ENCODE measurements at places on chromosomes 3 and 15.

- no peak for DNase-seq
Observed at GRCh38 chr15:74449643-74450205, 11.2 kb downstream of the UBL7 start.

DNA sequence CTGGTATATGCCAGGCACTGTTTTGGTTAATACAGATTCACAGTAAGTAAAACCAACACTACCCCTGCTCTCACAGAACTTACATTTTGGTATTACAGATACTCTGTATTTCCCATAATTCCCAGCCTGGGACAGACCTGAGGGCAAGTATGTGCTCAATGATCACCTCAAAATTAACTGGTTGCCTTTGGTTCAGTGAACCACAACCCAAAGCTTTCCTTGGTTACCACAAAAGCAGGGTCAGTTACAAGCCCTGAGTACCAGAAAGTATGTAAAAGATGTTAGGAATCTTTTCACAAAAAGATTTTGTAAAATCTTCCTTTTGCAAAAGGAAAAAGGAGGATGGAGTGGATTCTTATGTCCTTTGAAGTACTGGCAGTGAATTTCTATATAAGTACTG is 72.2 kb upstream of the GUCA1C start:
- DNase-seq = no peak

DNA sequence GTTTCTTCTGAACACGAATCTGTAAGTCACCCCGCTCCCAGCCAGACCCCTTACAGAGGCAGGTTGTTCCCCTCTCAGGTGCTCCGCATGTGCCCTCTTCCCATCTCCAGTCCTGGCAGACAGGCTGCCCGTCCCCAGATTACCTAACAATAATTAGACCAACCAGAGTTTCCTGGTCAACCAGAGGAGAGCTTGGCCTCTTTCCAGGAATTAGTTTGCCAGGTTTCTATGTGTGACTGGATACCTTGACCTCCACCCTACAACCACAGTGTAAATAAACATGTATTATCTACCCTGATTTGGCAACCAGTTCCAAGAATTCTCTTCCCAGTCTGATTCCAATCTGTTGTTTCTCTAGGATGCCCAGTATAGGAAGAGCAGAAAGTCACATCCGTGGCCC is 178.0 kb upstream of the UMPS start:
- no peak for DNase-seq

- no peak for DNase-seq
Observed at GRCh38 chr3:149388531-149389417, 11.3 kb upstream of the TM4SF1 start.

DNA sequence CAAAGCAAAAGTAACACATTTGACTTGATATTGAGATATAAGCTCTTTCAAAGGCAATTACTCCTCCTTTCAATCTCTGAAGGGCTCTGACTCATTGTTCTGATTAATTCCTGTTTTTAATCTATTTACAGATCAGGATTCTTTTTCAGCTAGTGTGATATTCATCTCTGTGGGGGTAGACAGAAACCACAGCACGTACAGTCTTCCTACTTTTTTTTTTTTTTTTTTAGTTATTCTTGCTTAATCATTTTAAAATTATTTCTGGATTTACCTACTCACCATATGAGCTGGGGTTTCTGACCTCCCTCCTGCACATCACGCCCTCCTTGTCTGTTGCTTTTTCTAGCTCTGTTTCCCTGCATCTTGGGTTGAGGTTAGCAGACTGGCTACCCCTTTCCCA is 1.4 kb downstream of the CNTN3 start:
- DNase-seq = no peak

DNA sequence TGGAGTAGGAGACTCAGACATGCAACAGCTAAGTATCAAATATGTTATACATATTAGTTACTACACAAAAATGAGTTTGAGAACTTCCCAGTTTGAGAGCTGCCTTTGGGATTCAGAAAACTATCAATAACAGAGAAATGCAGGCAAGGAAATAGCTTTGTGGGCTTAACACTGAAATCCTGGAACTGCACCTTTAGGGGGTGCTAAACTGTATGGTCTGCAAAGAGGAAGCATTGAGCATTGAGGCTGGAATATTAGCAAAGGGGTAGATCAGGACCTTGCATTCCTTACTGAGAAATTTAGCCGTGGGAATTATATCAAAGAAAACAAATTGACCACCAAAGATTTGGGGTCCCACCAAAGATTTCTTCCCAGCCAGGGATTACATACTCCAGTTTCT is 580.0 kb downstream of the ZNF385D start:
- no peak for DNase-seq

- DNase-seq = no peak
Observed at GRCh38 chr3:167538081-167538480, 64.2 kb upstream of the SERPINI2 start.

DNA sequence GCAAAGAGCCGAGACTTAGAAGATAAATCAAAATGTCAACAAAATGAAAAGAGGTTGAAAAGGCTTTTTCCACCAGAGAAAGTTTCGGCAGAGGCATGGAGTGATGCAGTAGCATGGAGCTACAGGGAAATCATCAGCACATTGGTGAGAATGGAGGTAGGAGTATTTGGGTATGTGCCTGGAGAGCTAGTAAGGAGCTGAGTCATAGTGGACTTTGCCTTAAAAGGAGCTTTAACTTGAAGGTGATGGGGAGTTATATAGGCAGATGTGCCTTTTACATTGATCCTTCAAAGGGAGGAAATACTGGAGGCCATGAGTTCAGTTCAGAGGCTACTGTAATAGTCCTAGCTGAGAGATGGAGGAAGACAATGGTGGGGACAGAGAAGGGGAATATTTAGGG is 44.3 kb downstream of the IL5RA start:
- no peak for DNase-seq

- no peak for DNase-seq
Observed at GRCh38 chr3:128207951-128208350, 54.7 kb downstream of the EEFSEC start.

DNA sequence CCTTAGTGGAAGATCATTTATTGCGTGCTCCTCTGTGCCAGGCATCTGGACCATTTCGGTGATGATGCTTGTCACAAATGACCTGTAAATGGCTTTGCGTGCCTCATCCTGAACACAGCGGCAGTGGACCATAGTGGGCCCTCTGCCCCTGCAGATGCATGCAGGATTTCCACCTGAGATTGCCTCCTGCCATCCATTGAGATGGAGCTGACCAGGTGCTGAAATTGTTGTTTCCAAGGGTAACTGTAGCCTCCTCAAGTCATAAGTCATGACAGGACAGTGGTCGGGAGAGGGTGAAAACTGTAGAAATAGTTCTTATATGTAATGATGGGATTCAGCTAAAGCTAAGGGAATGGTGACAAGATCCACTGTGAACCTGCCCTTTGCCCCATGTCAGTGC is 35.5 kb downstream of the CLSTN2 start:
- no peak for DNase-seq

DNA sequence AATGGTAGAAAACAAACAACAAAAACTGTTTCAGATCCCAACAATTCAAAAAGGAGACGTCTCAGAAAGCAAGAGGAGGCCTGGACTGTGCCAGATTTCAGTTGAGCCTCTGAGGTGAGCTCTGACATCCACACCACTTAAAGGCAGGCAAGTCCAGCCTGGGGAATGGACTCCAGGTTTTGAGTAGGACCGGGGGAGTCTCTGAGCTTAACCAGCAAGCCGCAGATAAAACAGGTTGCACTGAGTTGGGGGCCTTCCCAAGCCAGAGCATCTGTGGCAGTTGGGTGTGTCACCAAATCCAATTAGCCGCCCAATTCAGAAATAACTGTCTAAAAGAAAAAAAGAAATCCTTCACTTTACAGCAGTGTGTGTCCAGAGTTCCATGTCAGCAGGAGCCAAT is 54.7 kb downstream of the OXNAD1 start:
- DNase-seq = no peak

GRCh38 chr3:53595660-53596059 is 101.2 kb downstream of the CACNA1D start:
- no peak for DNase-seq

DNA sequence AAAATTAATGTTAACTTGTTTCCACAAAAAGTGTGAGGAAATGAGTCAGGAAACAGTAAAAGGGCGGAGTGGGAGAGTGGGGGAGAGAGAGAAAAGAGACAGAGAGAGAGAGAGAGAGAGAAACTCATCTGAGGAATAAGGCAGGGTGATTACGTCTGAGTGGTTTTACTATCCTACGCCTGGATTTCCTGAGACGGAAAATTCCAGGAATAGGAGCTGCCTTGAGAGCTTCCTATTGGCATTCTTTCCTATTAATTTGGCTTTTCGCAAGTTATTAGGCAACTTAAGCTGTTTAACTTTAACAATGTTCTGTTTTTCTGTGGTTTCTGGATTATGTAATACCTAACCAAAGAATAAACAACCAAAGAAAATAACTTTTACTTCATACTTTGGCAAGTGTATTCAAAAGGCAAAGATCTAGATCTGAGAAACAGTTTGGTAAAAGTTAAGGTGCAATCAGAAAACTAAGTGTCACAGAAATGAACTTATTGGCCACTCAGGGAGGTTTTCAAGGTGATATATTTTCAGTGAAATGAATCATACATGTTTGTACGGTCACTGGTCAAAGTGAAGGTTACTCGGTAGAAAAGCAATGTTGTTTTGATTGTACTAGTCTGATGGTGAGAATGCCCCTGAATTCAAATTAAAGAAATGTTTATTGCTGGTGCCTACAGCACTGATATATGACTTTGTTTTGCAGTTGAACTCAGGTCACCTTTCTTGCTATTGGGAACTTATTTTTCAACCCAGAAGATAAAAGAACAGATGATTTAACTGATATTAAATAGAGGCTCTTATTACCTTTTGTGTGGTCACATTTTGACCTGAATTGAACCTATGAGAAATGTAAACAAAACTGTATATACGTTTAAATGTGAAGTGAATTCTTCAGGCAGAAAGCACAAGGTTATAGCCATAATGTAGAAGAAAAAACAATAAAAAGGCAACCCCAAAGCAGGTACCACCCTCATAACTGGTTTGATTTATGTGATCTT is 39.9 kb upstream of the TNFSF10 start:
- DNase-seq = no peak

DNA sequence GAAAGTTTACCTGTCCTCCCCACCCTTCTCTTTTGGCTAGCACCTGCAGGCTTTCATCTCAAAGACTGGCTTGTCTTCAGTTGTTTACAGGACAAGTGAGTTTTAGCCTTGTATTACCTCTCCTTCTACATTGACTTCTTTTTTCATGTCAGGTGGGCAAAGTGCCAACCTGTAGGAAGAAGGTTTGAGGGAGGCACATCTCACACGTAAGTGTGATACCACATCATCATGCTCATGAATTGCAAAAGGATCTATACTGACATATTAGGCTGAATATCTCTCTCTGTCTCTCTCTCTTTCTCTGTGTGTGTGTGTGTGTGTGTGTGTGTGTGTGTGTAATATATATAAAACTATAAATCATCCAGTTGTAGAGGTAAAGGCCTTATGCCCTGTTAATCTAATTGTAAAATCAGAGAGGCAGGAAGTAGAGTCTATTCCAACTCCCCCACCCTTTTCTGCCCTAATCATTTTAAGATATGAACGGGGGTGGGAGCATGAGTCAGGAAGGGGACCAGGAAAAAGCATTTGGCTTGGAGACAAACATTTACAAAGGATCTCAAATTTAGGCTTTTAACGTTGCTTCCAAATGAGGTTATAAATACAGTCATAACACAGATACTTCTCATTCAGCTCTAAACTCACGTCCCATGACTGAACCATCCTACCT is 107.0 kb upstream of the PFN2 start:
- DNase-seq = no peak

DNA sequence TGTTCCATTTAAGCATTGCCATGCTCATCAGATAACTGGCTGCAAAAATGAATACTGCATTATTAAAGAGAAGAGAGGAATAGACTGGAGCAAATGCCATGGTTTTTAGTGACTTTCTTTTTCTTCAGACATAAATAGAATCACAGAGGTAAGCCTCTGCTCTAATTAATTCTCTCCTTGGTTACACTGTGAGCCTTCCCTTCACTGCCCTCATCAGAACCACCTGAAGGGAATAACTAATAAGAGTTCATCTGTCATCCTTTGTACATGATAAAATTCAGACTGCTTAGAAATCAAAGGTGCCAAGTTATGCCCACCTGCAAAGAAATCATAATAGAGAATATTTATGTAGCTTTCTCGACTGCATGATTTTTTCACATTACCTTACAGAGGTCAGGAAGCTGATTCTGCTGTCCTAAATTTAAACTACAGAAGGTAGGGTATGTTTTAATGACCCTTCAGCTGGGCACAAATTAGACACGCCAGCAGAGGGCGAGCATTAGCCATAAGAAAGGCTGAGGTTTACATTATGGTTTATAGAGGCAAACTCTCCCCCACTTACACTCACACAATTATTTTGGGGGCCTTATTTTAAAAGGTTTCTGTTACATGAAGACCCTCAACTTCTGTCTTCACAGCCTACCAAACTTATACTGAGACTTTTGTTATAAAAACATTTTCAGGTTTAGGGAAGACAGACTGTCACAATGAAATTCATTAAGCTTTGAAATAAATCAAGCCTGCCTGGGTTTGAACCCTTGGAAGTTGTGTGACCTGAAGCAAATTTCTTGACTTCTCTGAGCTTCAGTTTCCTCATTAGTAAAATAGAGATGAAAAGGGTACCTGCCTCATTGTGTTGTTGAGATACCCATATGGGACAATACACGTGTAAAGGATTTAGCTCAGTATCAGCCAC is 15.3 kb upstream of the UNC13C start:
- no peak for DNase-seq

DNA sequence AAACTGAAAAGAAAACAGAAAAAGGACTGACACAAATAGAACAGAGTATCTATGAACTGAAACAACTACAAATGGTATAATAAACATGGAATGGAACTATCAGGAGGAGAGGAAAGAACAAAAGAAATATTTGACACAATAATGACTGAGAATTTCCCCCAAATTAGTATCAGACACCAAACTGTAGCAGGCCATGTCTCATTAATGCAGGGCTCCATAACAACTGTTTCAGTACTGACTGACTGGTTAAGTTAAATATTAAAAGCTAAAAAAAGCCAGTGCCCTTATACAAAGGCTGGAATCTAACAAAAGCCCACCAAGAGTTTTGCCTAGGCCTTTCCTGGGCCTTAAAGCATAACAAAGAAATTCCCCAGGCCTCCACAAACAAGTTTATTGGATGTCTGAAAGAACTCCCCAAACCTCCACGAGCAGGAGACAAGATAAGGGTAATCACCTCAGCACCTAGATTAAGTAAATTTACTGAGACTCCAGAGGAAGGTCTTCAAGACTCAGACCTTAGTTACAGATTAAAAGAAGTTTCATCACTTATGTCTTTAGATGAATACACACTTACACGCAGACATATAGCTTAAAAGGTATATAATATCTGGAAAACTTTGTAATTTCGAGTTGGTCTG is 45.7 kb downstream of the KPNA1 start:
- no peak for DNase-seq

GRCh38 chr3:185537369-185537970 is 14.9 kb downstream of the LIPH start:
- DNase-seq = peak; percentile 25

Measured in stimulated activated CD8-positive, alpha-beta memory T cell treated with anti-CD3 and anti-CD28 coated beads, Interleukin-2, amount 100 ng/mL, for 48 hours (primary cell).